ENCODE measurements at places on chromosomes 5 and 9. TPM values are rescaled to one million over a fixed set of nuclear protein-coding genes. Genes with fewer than 3 reads are reported as not detected.
A peak's percentile ranks its signal among the peaks of the same experiment; 100 is the strongest.

DNA sequence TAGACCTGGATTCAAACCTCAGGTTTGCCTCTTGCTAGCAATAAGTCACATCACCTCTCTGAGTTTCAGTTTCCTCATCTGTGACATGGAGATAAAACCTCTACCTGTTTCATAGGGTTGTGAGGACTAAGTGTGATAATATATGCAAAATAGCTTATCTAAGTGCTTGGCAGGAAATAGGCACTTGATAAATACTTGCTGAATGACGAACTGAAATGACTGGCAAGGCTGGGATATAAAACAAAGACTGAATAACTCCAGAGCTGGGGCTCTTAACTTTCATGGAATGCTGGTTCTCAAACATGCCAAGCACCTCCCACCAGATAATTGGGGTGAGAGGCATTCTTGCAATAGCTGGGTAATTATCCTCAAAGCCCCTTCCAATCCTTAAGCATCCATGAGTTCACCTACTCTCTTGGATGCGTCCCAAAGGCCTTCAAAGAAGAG is 87.6 kb downstream of the ADRB2 start:
- DNase-seq = no peak

The HSD17B3 gene
- total RNA-seq = not detected

The GOLPH3 gene
- 105 TPM for total RNA-seq

DNA sequence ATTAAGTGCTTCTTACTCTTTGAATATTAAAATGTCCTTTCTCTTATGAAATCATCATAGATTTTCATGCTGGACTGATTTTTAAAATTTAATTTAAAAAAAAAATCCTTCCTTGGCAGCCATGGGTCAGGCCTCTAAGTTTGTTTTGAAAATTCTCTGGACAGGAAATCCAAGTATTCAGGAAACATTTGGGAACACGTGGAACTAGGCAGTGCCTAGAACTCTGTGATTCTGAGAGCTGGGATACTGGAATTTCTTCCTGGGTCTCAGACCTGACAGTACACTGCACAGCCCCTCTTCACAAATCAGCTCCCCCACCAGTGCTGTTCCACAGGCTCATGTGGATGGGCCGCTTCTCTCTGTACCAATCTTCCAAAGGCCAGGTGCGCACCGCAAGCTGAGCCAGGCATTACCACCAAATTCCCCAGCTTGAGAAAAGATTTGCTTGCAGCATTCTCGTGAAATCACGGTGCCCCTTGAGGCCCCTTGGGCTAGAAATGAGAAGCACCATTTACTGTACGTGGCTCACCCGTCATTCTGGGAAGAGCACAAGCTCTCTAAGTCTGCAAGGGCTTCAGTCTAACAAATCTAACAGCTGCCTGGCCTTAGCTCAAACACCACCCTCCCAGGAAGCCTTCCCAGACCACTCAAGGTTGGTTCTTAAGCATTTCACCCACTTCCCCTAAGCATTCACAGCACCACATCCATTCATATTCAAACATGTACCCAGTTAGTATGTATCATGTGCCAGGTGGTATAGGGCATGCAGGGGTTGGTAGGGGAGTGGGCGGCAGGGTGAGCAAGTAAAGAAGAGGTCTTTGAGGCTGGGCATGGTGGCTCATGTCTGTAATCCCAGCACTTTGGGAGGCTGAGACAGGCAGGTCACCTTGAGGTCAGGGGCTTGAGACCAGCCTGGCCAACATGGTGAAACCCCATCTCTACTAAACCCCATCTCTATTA is 26.5 kb downstream of the B4GALT1 start:
- DNase-seq = no peak

GRCh38 chr5:15499528-15500324 is at the start of gene FBXL7:
FBXL7 (plus strand) TSS chr5:15500180.
- peak; percentile 84 for DNase-seq

The CER1 gene
- 5.2 TPM for total RNA-seq

The SELENOP gene
- 68.9 TPM for total RNA-seq

The MZB1 gene
- total RNA-seq = 0.38 TPM

The SPINK4 gene
- not detected for total RNA-seq

DNA sequence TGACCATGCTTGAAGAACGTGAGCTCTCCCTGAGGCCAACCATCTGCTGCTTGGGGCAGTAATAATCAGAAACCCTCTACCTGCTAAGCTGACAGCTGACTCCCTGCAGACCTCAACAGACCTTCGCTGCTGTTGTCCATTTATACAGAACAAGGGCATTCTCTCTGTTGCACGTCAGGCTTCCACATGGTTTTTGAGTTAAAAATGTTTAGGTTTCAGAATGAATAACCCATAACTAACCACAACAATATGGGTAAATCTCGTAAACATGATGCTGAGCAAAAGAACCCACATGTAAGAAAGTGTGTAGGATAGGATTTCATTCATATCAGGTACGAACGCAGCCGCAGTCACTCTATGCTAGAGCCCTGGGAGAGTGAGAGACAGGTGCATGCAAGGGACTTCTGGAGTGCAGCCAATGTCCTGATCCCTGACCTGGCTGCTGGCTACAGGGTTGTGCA is 348.5 kb downstream of the MED10 start:
- DNase-seq = no peak

- no peak for DNase-seq
Measured at GRCh38 chr5:139474890-139475791, 4.3 kb downstream of the SMIM33 start.

The PFN3 gene
- total RNA-seq = not detected

- no peak for DNase-seq
Measured at GRCh38 chr5:10149911-10150310, 99.8 kb downstream of the ATPSCKMT start.

The MXD3 gene
- total RNA-seq = 6.4 TPM

DNA sequence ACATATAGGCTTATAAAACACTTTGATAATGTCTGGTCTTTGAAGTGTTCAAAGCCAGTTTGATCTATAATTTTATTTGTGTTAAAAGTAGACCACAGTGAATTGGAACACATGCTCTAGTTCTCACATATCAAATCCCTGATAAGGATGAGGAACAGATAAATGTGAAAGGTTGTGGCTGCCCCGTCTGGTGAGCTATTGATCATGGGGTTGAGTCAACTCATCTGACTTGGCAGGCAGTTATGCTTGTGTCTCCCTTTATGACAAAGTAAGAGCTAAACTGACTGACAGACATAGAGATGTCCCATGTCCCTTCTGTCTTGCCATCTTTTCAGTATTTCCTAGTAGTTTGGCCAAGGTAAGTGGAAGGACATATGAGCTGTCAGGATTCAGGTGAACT is 2.9 kb upstream of the ERMP1 start:
- no peak for DNase-seq

- DNase-seq = no peak
Measured at GRCh38 chr5:164392531-164392930, 887.1 kb downstream of the MAT2B start.

GRCh38 chr5:123087173-123088030 is 1.6 kb upstream of the PRDM6 start:
- no peak for DNase-seq

GRCh38 chr9:78539188-78539587 is 242.3 kb downstream of the PSAT1 start:
- DNase-seq = no peak

DNA sequence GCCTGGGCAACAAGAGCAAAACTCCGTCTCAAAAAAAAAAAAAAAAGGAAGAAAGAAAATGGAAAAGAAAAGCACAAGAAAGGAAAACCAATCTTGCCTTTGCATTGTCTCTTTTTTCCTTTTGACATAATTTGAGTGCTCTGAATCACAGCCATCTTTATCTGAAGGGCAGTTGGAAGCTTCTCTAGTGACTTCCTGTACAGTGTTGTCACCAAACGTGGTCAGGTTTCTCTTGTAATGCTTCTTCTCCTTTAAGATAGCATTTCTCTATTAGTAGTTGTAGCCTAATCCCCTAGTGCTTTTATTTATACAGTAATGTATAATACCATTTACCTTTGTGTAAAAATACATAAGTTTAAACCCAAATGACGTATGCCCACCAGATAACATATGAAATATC is 18.1 kb downstream of the PRKACG start:
- no peak for DNase-seq

- no peak for DNase-seq
Measured at GRCh38 chr9:115877852-115878438, 275.6 kb upstream of the PAPPA start.

DNA sequence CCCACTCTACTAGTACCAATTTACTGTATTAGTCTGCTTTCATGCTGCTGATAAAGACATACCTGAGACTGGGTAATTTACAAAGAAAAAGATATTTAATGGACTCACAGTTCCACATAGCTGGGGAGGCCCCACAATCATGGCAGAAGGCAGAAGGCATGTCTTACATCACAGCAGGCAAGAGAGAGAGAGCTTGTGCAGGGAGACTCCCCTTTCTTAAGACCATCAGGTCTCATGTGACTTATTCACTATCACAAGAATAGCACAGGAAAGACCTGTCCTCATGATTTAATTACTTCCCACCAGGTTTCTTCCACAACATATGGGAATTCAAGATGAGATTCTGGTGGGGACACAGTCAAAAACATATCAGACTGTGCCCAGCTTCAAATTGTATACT is 11.5 kb downstream of the UGT3A1 start:
- DNase-seq = no peak

The C9orf72 gene
- total RNA-seq = 14.7 TPM

The DNAH5 gene
- total RNA-seq = 0.80 TPM

The HNRNPA0 gene
- total RNA-seq = 57.1 TPM

DNA sequence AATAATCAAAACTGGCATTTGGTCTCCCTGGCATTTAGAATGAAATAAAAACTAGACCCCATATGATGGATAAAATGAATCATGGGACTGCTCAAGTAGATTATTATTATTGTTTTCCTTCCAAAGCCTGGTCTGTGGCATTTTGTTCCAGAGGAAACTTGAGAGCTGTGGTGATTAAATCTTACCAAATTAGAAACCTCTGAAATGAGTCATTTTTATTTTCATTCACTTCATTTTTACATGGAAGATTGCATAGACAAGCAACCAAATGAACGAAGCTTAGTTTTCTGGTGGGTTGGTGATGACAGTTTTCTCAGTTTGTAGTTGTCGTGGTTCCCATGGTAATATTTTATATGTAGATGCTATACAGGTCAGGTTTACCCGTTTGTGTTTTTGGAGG is 23.4 kb downstream of the PAM start:
- no peak for DNase-seq

The ALDOB gene
- total RNA-seq = 0.31 TPM

The SPATA31A3 gene
- total RNA-seq = not detected

GRCh38 chr9:10649076-10649475 is 36.3 kb upstream of the PTPRD start:
- DNase-seq = no peak

- no peak for DNase-seq
Measured at GRCh38 chr9:133139246-133140173, 18.5 kb upstream of the RALGDS start.

DNA sequence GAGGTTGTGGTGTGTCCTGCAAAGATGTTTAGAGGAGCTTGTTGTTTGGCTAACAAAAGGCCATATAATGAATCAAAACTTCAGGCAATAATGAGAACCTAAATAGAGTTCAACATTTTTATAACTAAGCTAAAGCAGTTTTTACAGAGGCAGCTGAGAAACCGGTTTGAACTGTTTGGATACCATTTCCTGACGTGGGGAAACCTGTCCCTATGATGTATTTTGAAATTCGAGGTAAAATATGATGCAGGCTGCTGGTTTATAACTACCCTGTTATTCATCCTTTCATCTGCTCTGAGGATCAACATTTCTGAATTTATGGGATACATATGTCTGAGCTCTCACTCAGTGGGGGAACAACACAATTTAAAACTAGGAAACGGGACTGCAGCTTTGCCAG is 289.5 kb upstream of the IRX2 start:
- DNase-seq = no peak

The EPB41L4A gene
- total RNA-seq = 50.6 TPM

- DNase-seq = no peak
Measured at GRCh38 chr9:81894891-81895290, 33.3 kb upstream of the SPATA31D4 start.

GRCh38 chr9:81671880-81672280 is 17.5 kb downstream of the TLE1 start:
- DNase-seq = no peak

DNA sequence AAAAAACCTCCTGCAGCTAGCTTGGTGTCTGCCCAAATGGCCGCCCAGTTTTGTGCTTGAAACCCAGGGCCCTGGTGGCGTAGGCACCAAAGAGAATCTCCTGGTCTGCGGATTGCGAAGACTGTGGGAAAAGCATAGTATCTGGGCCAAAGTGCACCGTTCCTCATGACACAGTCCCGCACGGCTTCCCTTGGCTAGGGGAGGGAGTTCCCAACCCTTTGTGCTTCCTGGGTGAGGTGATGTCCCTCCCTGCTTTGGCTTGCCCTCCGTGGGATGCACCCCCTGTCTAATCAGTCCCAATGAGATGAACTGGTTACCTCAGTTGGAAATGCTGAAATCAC is 83.0 kb upstream of the JAK2 start:
- DNase-seq = no peak

GRCh38 chr5:55344392-55344992 is 36.7 kb downstream of the MTREX start:
- DNase-seq = peak; percentile 69

The SLC4A9 gene
- 0.23 TPM for total RNA-seq

DNA sequence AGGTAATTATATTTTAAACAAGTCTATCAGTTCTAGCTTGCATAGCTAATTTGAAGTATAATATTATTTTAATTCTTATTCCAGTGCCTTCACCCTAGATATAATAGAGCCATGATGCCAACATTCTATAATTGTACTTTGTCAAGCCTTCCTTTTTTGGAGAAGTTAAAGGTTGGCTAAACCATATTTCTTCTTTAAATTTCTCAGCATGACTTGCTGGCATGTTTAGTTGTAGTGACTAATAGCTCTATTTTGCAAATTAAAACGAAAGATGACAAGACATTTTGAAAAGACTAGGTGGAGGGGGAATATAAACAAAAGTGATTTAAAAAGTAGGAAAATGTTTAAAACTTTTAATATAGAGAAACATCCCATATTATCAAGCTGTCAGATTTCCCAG is 400.7 kb downstream of the PSAT1 start:
- DNase-seq = no peak

DNA sequence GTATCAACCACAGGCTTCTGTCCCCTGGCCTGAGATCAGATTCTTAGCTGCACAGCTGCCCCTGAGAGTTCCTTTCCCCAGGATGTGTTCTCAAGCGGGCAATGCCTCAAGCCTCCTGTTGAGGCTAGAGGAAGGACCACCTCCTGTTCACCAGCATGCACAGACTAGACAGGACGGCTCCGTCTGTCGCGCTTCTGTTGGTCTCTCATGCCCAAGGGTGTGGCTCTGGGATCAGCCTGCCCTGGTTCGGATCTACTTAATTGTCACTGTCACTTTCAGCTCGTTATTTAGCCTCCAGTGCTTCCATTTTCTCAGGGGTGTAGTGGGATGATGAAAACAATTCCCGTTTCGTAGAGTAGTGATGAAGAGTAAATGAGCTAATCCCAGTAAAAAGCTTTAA is 103.1 kb downstream of the KCNIP1 start:
- no peak for DNase-seq

The SUSD3 gene
- 1.2 TPM for total RNA-seq

The SHOC1 gene
- not detected for total RNA-seq

DNA sequence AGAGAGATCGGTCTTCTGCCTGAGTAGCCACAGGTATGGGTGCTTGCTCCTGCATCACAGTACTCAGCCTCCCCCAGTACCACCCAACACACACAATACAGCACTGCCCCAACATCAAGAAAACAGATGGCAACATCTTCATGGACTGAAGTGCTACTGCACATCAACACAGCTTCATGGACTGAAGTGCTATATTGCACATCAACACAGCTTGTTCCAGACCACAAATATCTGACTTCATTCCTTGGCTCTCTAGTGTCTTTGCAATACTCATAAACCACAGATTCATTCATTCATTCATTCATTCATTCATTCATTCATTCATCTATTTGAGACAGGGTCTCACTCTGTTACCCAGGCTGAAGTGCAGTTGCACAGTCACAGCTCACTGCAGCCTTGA is 31.1 kb upstream of the PCA3 start:
- DNase-seq = no peak

Measured in endothelial cell (in vitro differentiated cells).